Stimulated activated CD4-positive, alpha-beta T cell treated with anti-CD3 and anti-CD28 coated beads, TNF-alpha, amount 100 ng/mL, for 1 hour (primary cell): ENCODE measurements at places on chromosomes 12 and 14.

- no peak for DNase-seq
Observed at GRCh38 chr14:101844219-101844618, 82.7 kb downstream of the PPP2R5C start.

DNA sequence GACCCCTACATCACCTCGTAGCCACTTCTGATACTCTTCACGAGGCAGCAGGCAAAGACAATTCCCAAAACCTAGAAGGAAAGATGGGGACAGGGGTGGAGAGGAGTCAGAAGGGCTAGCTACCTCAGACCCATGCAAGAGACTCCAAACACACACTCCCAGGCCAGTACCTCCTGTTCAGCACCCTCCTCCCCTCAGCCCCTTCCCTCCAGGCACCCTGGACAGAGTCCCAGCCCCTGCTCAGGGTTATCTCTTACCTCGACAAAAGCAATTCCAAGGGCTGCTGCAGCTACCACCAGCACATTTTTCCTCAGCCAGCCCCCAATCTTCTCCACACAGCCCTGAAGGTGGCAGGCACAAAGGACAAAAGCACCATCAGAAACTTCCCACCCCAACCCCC lies 3.3 kb downstream of the CD63 start:
- no peak for DNase-seq

DNA sequence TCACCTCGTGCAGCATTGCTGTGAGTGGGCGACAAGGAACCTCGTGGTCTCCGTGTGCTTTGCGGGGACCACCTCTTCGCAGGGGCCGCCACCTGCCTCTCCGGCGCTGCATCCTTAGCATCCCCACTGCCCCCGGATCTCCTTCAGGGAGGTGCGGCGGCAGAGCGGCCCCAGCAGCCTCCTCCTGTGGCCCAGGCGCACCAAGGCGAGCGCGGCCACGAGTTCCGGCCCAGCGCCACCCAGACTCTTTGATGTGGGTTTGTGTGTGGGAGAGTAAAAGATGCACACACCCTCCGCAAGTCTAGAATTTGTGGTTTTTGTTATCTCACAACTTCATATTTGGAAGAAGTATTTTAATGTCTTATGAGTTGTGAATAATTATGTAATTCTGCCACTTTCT lies 118.8 kb upstream of the DIO3 start:
- DNase-seq, result peak; percentile 13

DNA sequence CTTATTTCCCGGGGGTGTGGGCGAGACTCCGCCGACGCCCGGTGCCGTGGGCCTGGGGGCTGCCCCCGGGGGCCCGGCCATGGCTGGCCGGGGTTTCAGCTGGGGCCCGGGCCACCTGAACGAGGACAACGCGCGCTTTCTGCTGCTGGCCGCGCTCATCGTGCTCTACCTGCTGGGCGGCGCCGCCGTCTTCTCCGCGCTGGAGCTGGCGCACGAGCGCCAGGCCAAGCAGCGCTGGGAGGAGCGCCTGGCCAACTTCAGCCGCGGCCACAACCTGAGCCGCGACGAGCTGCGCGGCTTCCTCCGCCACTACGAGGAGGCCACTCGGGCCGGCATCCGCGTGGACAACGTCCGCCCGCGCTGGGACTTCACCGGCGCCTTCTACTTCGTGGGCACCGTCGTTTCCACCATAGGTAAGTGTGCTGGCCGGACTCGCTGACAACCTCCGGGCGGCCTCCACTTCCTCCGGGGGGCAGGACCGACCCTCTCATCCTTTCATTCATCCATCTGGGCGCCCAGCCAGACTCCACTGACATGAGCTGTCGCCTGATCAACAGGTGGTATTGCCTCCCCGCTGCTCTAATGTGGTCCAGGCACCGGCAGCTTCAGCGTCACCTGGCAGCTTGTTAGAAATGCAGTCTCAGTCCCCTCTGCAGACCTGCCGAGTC lies 467 bp downstream of the KCNK13 start:
- DNase-seq, result no peak

DNA sequence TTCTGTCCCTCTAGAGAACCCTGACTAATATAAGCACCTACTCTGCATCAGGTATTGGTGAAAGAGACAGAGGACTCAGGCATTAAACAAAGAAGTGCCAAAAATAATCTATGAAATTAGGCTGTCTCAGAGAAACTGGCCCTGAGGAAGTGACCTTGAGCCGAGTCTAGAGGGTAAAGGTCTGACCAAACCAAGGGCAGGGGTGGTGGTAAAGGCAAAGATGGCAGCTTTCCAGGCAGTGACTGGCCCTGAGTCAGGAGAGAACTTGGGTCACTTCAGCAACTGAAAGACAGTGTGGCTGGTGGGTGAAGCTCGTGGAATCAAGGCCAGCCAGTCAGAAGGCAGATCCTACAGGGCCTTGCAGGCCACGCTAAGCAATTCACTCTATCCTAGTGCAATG lies 30.6 kb downstream of the CDKL1 start:
- DNase-seq, result no peak

DNA sequence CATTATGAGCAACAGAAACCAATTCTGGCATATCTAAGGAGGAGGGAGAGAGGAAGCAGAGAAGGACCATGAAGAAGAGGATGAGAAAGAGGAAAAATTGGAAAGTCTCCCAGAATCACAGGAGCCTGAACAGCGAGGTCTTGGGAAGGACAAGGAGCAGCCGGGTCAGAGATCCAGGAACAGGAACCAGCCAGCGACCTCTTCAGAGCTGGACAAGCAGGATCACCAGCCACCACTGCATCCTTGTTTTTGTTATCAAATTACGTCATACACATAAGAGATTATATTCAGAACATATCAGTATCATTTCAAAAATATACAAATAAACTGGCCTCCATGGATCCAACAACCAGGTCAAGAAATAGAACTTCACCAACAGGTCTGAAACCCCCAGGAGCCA lies 22.1 kb upstream of the BDKRB2 start:
- no peak for DNase-seq

DNA sequence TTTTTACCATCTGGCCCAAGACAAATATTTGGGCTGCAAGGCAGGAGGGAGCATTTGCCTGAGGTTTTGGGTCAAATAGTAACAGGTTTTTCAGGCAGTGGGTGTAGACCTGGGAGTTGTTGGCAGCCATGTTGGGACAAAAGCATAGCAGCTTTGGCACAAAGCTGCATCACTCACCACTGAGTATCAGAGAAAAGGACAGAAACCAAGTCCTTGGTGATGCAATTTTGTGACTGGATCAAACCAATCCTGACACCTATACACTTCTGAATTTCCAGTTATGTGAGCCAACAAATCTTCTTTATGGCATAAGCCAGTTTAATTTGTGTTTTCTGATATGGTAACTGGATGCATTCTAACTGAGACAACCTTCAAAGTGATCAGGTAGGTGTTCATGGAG lies 144.8 kb upstream of the KRR1 start:
- DNase-seq, result no peak

DNA sequence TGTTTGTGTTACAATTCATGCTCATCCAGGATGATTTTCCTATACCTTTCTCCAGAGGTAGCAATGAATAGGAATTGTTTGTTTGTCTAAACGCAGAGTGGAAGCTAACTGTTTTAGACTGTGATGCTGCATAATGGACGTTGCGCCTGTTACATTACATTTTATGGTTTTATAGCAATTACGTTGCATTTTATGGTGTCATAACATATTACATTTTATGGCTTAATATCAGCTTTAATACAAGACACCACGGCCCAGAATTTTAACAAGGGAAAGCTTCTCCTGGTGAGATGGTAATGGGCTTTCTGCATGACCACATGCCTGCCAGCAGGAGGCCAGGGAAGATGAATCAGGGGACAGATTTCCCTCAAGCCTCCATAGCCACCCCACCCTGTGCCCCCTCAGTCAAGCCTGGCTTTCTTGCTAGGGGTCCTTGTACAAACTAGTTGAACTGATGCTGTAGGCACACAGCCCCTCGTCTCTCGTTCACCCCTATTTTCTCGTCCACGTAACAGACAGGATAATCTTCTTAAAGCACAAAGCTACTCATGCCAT lies 56.5 kb downstream of the HSPB8 start:
- DNase-seq, result no peak

GRCh38 chr14:60637479-60638315 lies 11.6 kb downstream of the SIX1 start:
- DNase-seq, result no peak

GRCh38 chr14:23640524-23641141 lies 4.5 kb downstream of the DHRS2 start:
- no peak for DNase-seq

GRCh38 chr12:54984658-54985376 lies at the start of gene TESPA1:
TSS of gene TESPA1 (minus strand) at chr12:54984762. CDS start at chr12:54974562, 10,200 bp downstream.
- peak; percentile 76 for DNase-seq

GRCh38 chr14:72812292-72812851 lies 81.5 kb downstream of the DPF3 start:
- no peak for DNase-seq

GRCh38 chr12:102095677-102096263 lies 24.1 kb downstream of the NUP37 start:
- DNase-seq, result no peak

GRCh38 chr12:121296618-121297434 lies at the start of gene CAMKK2:
TSS of gene CAMKK2 (minus strand) at chr12:121296709. CDS start at chr12:121274526, 22,183 bp downstream.
- peak; percentile 63 for DNase-seq

DNA sequence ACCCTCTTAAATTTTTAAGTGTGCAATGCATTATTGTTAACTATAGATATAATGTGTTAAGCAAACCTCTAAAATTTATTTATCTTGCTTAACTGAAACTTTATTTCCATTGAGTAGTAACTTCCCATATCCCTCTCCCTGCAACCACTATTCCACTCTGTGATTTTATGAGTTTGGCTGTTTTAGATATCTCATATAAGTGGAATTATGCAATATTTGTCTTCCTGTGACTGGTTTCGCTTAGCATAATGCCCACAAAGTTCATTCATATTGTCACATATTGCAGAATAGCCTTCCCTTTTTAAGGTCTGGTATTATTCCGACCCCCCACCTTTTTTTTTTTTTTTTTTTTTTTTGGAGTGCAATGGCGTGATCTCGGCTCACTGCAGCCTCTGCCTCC lies 247.6 kb downstream of the EMP1 start:
- no peak for DNase-seq

- DNase-seq, result no peak
Observed at GRCh38 chr14:74429221-74429691, 3.2 kb upstream of the SYNDIG1L start.
